ENCODE measurements at places on chromosomes 3 and 15. TPM values are rescaled to one million over a fixed set of nuclear protein-coding genes. Genes with fewer than 3 reads are reported as not detected.

Gene UBL7
- 60.4 TPM for total RNA-seq

Gene WDR48
- total RNA-seq, result 30.6 TPM

Gene CFAP20DC
- total RNA-seq, result 1.7 TPM

Gene SNUPN
- total RNA-seq, result 39.6 TPM

Gene VWA5B2
- total RNA-seq, result not detected

Gene ROBO2
- total RNA-seq, result not detected

Gene SHF
- total RNA-seq, result 1.6 TPM

Gene CSK
- total RNA-seq, result 407 TPM

Gene CCDC39
- total RNA-seq, result not detected

Gene SLMAP
- total RNA-seq, result 53.4 TPM

Data from T-helper 2 cell treated with Interferon-gamma antibody and Interleukin-4, amounts not matched to agents 100 ng/mL and 5 ng/mL, for 36 hours (primary cell).